CD4-positive, CD25-positive, alpha-beta regulatory T cell (primary cell): ENCODE measurements at places on chromosomes 5 and 9.

GRCh38 chr5:139863361-139863760 is 67.8 kb downstream of the PSD2 start:
- no peak for DNase-seq

- DNase-seq: no peak
Measured at GRCh38 chr9:79357616-79358015, 214.1 kb upstream of the TLE4 start.

DNA sequence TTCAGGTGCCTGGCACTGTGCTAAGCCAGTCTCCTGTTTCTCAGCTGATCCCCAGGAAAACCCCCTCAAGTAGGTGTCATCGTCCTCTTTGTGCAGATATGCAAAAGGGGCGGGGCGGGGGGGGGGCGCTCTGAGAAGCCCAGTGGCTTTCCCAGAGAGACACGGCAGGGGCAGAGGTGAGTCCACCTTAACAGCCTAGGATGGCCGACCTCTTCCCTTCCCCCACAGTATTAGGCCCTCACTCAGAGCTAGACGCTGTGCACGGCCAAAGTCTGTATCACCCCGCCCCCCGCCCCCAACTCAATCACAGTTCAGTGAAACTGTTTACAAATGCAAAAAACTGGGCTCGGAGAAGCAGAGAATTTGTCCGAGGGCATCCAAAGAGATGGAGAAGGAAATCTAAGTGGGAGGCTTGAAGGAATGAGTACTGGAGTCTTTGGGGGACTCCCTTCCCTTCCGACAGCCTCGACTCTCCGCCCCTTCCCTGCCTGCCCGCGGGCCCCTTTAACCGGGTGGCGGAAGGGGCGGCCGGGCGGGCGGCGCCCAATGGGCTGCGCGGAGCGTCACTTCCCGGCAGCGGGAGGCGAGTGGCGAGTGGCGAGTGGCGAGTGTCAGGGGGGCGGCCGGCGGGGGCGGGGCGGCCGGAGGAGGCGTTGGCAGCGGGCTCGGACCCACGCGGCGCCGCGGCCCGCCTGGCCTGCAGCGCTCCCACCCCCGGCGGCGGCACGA is at the start of gene ERGIC1:
ERGIC1 (plus strand) TSS at position 566 of the 729 bp plus-strand sequence; CDS start at position 729, 163 bp downstream.
- peak; percentile 75 for DNase-seq

DNA sequence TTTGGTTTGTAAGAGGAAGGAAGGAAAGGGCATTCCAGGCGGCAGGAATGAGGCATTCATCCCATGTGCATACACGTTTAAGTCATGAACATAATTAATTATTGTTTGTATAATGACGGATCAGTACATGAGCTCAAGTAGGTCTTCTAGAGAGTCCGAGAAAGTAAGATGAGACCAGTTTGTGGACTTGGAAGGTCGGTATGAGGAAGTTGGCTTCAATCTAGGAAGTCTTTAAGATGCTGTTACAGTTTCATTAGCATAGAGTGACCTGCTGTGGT is 2.1 kb downstream of the GTF3C4 start:
- no peak for DNase-seq

DNA sequence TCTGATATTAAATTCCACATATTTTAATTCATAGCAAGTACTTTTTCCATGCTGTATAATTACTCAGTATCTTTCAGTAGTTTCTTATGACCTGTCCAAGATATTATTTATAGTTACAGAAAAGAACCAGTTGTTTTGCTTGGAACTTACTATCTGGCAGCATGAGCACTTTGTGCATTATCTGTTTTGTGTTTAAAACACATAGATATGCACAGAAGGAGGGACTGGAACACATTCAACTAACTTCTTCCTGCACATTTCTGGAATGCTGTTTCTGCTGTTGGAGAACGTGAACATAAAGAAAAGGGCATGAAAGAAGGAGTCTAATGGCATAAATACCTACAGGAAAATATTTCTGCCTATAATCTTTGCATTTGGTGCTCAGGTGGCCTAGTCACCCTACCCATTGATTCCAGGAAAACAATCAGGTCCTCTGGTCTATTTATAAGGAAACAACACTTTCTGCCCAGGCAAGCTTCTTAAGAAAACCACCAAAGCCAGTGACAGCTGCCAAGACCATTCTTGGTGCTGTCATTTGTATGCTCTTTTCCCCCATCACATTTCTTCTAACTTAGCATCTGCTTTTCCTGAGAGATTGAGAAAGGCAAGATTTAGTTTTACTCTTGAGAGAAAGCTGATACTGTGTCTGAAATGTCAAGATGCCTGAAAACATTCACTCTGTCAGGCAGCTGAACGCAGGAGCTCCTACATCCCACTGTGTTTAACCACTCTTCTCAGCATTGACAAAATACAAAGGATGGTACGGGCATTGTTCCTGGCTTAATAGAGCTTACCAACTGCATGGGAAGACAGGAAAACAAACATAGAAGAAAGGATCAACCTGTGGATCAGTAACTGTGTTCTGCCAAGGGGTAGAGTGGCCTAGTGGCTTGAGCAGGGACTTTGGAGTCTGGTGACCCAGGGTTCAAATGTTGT is 40.3 kb downstream of the RAB3C start:
- DNase-seq: no peak

- no peak for DNase-seq
Measured at GRCh38 chr5:41418220-41419031, 92.0 kb downstream of the PLCXD3 start.

- DNase-seq: no peak
Measured at GRCh38 chr5:1961304-1961946, 78.7 kb upstream of the IRX4 start.

GRCh38 chr5:132776131-132776937 is 705 bp downstream of the SEPTIN8 start:
- DNase-seq: no peak

DNA sequence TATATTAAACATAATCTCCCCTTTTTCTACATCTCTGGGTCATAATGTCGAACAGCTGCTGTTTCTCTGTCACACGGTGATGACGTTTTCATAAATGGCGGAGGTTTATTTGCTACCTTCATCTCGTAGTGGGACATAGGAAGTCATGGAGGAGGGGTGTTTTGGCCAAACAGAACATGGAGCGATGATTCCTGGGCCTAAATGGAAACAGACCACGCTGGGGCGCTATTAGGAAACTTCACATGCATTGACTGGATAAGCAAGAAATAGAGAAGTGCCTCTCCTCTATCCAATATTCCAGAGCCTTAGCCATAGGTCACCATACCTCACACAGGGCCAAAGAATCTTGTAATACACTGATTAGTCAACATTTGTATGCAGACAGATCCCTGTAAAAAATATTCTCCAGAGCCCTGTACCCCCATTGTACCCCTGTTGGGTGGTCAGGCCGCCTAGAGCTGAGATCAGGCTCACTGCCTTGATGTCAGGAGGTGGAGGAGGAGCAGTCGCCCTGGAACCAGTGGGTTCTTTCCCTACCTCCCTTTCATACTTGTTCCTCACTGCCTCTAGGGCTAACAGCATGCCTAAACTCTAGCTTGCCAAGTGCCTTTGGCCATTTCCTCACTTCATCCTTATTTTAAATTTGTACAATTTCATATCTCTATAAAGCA is 77.8 kb upstream of the SPIN1 start:
- DNase-seq: no peak

DNA sequence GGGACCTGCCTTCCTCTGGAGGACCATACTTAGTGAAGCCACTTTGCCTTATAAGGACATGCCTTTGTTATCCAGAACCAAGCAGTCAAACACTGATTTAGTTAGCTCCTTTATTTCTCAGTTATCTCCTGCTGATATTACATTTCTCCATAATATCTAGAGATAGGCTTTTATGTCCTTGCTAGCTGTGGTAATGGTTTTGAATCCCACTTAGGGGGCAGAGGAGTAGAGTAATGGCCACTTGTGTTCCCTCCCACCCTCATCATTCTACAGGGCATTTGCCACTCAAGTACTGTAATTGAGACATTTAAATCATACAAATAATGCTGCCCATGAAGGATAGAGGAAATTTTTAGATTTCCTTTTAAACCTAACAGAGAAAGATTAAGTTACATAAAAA is 80.9 kb downstream of the DOCK8 start:
- DNase-seq: no peak

- DNase-seq: no peak
Measured at GRCh38 chr9:16068476-16068875, 515.6 kb downstream of the CCDC171 start.

DNA sequence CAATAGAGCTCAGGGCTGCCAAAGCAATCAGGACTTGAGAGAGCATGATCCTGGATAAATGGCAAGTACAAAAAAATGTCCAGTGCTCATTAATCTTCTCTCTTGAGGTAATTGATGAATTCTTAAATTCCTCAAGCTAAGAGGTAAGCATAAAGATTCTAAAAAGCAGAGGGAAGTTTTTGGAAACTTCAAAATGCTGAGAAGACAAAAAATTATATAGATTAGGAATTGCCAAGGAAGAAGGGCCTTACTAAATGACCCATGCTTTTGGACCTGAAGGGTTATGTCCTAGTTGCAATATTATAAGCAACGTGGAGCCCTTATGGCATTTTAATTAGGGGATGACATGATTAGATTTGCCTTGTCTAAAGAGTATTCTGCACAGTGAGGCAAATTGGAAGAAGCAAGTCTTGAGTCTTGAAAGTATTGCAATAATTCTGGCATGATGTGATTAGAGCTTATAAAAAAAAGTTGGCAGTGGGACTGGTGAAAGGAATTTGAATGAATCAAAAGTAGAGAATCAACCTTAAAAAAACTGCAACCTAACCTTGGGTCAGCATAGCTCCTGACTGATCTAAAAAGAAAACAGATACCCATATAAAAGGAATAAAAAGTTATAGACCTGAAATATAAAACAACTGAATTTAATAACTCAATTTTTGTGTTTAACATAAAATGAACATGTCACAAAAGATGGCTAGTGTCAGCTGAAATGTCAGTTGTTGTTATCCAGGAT is 323.8 kb upstream of the ARRDC3 start:
- DNase-seq: no peak

- no peak for DNase-seq
Measured at GRCh38 chr9:125387861-125388524, 126.4 kb downstream of the GAPVD1 start.

DNA sequence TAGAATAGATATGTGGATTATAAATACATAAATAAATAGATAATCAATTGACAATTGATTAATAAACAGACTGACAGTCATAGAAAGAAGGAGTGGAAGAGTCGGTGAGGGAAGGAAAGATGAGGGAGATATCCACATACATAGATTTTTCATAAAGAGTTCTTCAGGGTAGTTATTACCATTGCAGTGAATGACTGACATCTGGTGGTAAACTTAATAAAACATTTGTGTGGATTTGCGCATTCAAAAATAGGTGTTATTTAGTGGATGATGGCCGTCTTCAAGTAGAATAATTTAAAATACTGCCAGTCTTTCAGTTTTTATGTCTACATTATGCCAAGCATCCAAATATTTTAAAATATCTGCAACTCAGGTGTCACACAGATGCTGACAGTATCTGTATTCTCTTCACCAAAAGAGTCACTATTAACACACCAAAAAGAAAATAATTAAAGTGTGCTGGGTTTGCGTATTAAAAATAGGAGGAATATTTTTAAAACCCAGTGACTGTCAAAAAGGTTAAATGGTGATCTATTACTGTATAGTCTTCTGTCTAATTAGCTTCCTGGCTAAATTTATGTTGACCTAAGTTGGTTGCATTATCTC is 78.8 kb downstream of the GIN1 start:
- DNase-seq: peak; percentile 55

GRCh38 chr5:56460681-56461191 is 227.6 kb upstream of the ANKRD55 start:
- no peak for DNase-seq

DNA sequence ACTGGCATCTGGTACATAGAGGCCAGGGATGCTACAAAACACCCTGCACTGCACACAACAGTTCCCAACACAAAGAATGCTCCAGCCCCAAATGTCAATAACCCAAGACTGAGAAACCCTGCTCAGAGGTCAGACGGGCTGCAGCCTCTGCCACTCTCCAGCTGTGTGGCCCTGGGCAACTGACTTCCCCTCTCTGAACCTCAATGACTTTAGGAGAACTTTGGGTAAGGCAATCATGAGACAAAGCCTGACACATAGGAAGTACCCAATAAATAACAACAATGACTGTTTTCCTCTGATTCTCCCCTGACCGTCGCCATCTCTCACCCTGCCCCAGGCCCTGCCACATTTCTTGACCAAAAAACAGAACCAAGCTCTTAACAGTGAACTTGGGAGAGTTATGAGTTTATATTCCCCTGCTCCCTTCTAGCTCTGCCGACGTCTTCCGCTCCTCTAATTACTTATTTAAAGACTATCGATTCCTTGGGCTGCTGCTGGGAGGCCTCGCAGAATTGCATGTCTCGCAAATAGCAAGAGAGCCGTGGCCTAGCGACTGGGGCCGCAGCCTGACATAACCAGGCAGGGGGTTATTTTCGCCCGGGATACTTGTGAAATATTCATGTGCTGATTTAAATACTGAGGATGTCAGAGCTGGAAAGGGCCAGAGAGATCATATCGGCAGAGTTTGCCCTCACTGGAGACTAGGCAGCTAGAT is 24.5 kb upstream of the CRB2 start:
- no peak for DNase-seq

DNA sequence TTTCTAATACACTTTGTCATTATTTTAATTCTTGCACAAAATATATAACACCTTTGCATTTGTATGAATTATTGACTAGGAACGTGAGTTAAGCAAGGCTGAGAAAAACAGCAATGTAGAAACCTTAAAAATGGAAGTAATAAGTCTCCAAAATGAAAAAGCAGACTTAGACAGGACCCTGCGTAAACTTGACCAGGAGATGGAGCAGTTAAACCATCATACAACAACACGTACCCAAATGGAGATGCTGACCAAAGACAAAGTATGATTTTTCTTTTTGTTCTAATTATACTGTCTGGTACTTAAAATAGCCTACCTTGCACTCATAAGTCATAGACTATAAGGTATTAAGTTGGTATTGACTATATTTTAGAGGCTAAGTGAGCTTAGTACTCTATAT is 34.4 kb downstream of the RAD50 start:
- no peak for DNase-seq

GRCh38 chr9:114261987-114262386 is 60.9 kb upstream of the ORM1 start:
- no peak for DNase-seq

DNA sequence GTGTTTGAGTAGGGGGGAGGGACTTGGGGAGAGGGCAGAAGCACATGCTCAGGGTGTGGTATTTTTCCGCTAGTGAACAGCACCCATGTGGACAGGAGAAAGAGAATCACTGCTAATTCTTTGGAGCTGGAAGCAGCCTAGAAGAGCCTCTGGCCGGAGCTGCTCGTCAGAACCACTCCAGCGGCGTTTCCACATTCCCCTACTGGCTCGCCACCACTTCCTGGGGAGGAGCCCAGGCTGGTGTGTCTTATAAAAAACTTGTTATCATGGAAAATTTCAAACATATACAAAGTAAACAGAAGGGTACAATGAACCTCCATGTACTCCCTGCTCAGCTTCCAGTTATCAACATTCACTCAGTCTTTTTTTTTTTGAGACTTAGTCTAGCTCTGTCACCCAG is 26.7 kb downstream of the LHX2 start:
- no peak for DNase-seq
